Hematopoietic multipotent progenitor cell treated with erythropoietin and hydrocortisone succinate and interleukin-3 and kit ligand, for 8 days (in vitro differentiated cells): ENCODE measurements at places on chromosomes 3 and 15.
A peak's percentile ranks its signal among the peaks of the same experiment; 100 is the strongest.

DNA sequence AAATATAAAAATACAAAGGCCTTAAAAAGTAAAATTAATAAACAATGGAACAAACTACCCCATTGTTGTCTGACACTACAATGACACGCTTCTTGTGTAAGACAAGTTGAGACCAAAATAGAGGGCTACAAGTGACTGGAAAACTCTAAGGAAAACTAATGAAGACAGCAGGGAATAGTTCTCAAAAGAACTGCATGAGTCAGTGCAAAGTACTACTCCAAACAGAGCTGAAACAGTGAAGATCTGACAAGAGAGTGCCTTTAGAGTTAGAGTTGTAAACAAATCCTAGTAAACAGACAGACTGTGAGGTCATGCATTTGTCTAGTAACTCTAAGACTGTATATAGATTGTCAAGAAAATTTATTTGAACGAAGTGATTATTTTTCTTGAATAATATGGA, 233.9 kb downstream of the BBX start:
- DNase-seq = no peak

DNA sequence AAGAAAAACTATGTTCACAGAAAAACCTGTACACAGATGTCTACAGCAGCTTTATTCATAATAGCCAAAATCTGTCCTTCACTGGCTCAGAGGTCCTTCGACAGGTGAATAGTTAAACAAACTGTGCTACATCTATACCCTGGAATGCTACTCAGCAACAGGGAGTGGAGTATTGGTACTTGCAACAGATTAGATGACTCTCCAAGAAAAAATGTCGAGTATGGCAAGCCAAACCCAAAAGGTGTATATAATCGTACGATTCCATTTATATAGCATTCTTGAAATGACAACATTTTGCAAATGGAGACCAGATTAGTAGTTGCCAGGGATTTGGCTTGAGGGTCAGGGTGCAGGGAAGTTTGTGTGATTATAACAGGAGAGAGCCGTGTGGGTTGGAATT, 22.4 kb upstream of the RGMA start:
- no peak for DNase-seq

DNA sequence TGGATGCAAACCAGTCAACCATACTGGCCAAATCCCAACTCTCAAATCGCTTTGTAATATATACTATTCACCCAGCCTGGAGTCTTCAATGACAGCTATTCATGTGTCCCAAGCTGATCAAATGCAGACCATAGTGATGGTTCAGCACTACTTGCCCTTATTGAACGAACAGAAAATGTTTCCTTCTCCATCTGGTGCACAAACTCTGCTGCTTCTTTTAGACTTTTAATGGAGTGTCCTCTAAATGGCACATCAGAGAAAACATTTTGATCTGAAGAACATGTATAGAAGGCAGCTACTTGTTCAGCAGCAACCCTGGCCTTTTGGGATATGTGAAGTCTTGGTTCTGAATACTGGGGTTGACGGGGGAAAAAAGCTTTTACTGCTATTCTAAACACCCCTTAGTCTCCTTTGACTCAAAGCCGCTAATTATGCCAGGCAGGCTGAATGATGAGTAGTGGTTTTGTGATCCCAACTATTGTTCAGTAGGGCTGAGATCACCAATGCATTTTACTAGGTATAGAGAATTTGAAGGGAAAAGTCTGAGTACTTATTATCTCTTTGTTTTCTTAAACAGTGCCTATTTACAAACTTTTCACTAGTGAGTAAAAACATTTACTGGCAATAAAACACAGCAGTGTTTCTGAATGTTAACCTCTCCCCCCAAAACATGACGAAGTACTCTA, 781.2 kb downstream of the ROBO1 start:
- no peak for DNase-seq

- peak; percentile 7 for DNase-seq
Observed at GRCh38 chr3:62445275-62445674, 71.9 kb upstream of the FEZF2 start.

- DNase-seq = no peak
Observed at GRCh38 chr3:148820361-148821245, 7.0 kb upstream of the CPB1 start.

DNA sequence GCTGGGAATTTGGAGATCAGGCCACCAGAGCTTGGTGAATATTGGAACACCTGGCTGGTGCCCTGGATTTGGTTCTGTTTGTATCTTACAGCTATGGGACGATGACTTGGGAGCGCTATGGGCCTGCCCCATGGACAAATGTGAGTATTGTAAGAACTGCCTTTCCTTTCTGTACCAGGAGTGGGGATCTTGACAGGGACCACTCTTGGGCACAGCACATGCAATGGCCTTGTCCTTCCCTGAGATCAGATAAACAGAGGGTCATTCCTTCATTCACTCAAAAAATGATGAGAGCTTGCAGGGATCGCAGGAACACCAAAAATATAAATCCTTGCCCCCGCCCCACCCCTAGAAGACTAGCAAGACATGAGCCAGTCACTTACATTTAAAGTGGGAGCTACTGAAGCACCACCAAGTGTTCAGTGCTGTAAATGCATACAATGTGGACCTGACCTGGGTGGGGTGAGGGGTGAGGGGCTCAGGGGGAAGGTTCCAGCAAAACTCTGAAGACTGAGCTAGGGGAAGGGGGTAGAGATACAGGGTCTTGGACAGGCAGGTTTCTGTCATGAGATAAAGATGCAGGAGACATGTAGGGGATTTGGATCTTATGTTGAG, 2.7 kb upstream of the CRELD1 start:
- peak; percentile 43 for DNase-seq

GRCh38 chr3:128787256-128788253, 61.6 kb downstream of the RAB7A start:
- peak; percentile 46 for DNase-seq

- DNase-seq = no peak
Observed at GRCh38 chr3:133489466-133490085, 83.9 kb upstream of the CDV3 start.

DNA sequence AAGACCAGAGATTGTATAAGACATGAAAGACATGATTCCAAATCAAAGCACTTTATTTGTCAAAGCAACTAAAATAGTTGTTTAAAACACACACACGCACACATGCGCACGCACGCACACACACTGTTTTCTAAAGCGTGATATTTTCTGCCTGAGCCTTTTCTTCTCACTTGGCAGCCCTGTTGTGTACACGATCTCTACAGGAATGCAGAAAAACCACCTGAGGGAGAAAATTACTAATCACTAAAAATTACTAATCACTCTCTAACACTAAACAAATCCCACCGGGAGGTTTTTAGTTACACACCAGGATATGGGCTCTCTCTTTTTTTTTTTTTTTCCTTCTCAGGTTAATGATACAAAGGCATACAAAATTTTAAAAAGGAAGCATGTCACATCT, 160.1 kb upstream of the ATP11B start:
- no peak for DNase-seq

GRCh38 chr15:36210426-36210825, 369.0 kb upstream of the CDIN1 start:
- DNase-seq = no peak
